ENCODE measurements at places on chromosomes 13 and 19.

DNA sequence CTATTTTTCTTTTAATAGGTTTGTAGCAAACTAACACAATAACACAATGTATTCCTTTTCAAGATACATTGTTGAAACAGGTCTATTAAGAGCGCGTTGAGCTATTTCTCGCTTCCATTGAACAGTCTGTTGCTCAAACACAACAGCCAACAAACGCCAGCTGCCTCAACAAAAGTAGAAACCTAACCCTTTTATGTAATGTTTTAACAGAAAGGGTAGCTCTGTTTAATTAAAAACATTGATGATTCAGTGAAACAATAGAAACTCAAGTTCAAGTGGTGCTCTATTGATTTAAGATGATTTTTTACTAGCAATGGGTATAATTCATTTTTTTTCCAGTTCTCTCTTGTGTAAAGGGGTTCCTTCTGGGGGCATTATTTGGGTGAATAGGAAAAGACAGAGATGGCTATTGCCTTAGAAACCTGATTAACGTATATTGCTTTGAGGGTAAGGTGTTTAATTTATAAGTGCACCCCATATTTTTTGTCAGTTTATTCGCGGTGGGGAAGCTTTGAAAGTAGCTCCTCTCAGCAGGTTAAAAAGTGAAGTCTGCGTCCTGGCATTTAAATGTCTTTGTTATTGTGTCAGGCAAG lies 14.9 kb downstream of the ZIC2 start:
- no peak for DNase-seq

- DNase-seq, result peak; percentile 83
These were observed 3.9 kb downstream of the WIZ start for GRCh38 chr19:15445807-15446376.

GRCh38 chr13:34647379-34648150 lies 294.5 kb upstream of the NBEA start:
- DNase-seq, result no peak

DNA sequence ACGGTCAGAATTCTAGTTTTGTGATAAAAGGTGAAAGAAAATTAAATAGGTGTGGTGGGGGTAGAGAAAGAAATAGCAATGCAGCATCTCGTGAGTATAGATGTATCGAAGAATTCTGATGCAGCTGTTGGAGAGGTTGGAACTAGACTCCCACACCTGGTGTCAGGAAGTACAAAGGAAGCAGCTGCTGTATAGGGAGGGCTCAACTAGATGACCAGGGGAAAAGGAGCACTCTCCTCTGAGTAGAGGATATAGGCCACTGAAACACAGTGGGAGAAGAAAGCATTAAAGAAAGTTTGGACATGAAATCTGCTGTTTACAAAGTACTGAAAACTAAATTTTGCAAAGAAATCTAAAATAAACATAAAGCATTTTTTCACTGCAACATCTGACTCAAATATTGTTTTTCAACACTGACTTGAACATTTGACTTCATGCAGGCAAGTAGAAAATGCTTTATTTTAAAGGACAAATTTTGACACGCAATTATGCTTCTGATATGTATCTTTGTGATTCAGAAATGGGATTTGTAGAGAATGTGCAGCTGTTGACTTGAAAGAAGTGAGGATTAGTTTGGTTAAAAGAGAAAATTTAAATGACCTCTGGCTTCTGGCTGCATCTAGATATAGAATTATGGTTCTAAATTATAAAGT lies 82.2 kb downstream of the MIPEP start:
- DNase-seq, result peak; percentile 81

DNA sequence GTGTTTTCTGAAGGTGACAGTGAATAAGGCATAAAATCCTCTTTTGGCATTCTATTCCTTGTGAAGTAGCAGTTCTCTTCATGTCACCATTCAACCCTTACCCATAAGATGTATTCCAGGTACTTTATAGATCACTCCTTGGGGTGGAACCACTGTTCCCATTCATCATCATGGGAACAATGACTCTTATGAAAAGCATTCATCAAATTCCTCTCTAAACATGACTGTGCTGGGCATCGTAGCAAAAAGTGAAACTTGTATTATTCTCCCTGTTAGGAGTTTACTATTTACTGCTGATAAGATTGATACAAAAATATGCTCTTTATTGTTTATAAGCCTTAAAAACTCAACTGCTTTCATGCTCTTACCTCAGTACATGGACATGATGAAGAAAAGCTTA lies 793.4 kb downstream of the LIG4 start:
- DNase-seq, result no peak

DNA sequence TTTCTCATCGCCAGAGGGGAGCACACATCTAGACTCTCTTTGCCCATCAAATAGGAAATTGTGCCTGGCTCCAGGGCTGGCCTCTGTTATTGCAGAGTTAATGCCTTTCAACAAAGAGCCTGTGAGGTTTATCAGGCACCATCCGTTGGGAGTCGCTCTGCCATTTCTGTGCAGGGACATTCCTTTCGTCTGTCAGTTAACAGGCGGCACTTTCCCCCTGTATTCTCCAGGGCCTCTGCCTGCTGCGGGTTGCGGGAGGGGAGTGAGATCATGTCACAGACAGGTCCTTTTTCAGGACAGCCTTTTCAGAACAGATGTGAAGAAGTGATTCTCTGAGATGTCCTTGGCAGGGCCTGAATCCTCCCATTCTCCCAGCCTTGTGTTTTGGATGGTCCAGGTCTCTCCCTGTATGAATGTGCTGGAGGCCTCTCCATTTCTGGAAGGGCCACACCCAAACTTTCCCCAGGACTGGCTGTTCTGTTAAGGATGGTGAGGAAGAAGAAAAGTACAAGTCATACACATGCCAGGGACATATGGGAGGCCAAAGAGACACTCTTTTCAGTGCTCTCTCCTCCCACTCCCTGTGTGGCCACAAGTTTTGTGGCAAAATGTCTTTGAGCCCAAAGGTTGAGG lies 14.9 kb downstream of the SERP2 start:
- DNase-seq, result no peak

DNA sequence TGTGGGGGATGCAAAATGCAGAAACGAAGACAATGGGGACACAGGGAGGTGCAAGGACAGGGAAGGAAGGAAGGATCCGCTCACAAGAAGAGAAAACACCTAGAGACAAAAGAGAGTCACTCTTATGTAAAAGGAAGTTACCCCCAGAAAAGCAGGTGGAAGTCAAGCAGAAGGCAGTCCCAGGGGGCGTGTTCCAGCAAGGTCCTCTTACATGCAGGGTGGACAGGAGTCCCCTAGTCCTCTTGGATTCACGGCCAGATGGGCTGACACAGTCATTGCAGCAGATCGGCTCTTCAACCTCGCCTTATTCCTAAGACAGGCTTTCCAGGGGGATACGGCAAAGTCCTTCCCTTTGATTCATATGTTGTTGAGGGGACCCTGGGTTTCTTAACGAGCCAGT lies 83.9 kb upstream of the SPATA13 start:
- DNase-seq, result no peak

- DNase-seq, result peak; percentile 91
These were observed 10.7 kb downstream of the IL17D start for GRCh38 chr13:20714161-20714560.

DNA sequence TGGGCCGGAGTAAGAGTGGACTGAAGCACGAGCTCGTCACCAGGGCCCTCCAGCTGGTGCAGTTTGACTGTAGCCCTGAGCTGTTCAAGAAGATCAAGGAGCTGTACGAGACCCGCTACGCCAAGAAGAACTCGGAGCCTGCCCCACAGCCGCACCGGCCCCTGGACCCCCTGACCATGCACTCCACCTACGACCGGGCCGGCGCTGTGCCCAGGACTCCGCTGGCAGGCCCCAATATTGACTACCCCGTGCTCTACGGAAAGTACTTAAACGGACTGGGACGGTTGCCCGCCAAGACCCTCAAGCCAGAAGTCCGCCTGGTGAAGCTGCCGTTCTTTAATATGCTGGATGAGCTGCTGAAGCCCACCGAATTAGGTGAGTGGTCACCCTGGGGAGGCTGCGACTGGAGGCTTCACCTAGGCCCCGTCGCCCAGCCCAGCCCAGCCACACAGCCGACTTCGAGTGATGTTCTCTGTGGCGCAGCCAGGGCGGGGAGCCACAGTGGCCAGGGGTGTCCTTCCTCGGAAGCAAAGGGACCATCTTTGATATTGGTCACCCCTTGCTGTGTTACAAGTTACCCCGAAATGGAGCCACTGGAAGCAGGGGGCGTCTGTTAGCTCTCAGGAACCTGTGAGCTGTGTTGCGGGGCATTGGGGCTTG lies 5.6 kb downstream of the PIAS4 start:
- no peak for DNase-seq

DNA sequence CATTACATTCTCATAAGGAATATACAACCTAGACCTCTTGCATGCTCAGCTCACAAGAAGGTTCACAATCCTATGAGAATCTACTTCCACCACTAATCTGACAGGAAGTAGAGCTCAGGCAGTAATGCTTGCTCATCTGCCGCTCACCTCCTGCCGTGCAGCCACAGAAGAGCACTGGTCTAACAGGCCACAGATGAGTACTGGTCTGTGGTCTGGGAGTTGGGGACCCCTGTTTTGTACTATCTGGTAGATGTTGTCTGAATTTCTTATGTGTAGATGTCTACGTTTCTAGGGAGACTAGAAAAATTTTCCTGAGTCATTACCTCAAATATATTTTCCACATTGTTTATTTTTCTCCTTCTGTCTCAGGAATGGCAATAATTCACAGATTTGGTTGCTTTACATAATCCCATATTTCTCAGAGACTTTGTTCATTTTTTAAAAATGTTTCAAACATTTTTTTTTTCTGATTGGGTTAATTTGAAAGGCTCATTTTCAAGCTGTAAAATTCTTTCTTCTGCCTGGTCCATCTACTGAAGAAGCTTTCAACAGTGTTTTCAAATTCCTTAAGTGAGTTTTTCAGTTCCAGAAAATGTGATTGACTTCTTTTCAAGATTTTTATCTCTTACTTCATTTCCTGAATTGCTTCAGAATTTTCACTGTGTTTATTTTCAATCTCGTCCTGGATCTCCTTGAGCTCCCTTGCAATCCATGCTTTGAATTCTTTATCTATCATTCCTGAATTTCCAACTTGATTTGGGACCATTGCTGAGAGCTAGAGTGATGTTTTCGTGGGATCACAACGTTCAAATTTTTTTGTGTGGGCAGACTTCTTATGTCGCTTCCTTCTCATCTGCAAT lies 1322.2 kb downstream of the PCDH9 start:
- no peak for DNase-seq

- DNase-seq, result no peak
These were observed 215.1 kb upstream of the SPRY2 start for GRCh38 chr13:80555796-80556678.

GRCh38 chr13:34421858-34422475 lies 520.1 kb upstream of the NBEA start:
- no peak for DNase-seq

GRCh38 chr13:59641261-59641660 lies 522.5 kb downstream of the DIAPH3 start:
- no peak for DNase-seq

DNA sequence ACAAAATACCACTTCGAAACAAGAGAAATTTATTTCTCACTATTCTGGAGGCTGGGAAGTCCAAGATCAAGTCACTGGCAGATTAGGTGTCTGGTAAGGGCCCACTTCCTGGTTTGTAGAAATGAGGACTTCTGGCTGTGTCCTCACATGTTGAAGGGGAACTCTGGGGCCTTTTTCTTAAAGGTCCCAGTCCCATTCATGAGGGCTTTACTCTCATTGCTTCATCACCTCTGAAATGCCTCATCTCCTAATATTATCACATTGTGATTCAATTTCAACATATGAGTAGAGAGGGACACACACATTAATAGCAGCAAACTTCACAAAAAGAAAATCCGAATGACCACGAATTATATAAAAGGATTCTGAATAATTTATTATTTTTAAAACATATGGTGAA lies 21.6 kb upstream of the SIGLEC14 start:
- no peak for DNase-seq

DNA sequence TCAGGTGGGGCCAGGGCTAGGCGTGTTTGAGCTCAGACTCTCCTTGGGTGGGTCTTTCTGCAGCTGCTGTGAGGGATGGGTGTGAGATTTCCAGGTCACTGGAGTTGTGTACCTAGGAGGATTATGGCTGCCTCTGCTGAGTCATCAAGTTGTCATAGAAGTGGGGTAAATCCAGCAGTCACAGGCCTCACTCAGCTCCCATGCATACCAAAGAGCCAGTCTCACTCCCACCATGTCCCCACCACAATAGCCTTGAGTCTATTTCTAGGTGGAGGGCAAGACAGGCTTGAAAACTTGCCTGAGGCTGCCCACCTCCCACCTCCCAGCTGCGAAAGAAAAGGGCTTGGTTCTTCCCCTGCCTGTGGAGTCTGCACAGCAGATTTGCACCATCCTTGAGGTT lies 194.0 kb upstream of the PCDH17 start:
- no peak for DNase-seq

DNA sequence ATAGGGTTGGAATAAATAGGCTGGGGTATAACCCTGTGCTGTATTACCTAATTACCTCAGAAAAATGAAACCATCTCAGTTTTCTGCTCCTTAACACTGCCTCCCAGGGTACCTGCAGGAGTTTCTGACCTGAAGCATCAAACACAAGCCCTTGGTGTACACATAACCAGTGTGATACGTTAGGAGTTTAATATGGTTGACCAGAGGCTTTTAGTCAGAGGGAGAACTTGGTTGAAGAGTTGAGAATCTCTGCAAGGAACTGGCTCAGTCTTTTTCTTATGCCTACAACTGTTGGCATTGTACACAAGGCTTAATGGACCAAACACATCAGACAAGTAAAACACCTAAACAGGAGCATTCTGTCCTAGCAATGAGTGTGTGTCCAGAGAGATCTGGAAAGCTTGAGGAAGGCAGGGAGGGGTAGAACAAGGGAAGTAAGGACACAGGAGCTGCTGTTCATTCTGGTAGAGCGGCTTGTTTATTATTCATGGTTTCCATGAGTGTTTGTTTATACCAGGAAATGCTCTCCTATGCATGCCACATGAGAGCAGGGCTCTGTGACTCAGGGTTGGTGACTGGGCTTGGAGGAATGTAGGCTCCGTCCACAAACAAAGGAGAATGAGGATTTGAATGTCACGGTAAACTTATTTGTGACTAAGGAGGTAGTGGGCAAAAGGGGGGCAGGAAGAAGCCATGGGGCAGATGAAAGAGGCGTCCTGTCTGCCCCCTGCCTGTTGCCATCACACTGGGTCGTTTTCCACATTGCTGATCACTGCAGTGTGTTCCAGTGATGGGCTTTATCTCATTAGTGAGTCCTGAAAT lies 11.9 kb upstream of the SPATA13 start:
- peak; percentile 95 for DNase-seq

All from myocyte (in vitro differentiated cells).